ENCODE measurements at places on chromosomes 6 and 20. TPM values are rescaled to one million over a fixed set of nuclear protein-coding genes. Genes with fewer than 3 reads are reported as not detected.

DNA sequence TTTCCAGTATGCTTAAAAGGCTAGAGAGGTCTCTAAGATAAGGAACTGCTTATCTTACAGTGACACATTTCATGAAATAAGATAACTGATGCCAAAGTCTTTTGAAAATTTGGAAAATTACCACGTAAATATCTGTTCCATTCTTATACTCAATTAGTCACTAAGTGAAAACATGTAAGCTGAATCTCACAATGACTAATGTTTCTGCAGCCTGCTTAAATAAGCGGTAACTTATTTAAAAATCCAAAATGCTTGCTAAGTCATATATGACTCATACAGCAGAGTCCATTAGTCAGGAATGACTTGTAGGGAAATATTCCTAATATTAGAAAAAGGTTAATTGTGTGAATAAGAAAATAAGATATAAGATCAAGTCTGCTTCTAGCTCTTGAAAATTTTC is 27.8 kb upstream of the LGSN start:
- no peak for DNase-seq

DNA sequence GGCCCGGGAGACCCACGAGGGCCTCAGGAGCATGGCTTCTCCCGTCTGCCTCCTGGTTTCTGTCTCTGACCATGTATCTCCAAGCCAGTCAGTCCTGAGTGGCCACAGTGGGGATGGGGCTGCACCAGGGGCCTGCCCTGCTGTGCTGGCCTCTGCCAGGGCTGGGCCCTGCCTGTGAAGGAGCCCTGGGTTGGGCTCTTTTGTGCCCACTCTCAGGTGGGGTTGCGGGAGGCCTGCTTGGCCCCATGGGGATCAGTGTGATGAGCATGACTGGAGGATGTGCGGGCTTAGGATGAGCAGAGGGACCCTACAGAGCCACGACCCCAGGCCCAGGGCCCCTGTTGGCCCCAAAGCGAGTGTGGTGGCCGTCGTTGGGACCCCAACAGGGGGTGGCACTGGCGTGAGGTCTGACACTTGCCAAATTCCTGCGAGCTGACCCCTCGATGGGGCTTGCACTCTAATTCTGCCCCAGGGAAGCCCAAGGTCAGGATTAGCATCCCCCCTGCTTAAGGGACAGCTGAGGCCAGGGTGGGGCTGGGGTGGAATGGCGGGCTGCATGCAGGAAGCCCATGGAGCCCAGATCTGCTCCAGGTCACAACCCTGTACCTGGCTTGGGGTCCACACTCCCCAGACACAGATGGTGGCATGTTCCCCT is 90.0 kb upstream of the BHLHE23 start:
- DNase-seq, result peak; percentile 60

- DNase-seq, result no peak
Observed at GRCh38 chr6:30615219-30615957, 1.7 kb downstream of the PPP1R10 start.

- peak; percentile 67 for DNase-seq
Observed at GRCh38 chr6:13769034-13769654, 45.2 kb downstream of the MCUR1 start.

DNA sequence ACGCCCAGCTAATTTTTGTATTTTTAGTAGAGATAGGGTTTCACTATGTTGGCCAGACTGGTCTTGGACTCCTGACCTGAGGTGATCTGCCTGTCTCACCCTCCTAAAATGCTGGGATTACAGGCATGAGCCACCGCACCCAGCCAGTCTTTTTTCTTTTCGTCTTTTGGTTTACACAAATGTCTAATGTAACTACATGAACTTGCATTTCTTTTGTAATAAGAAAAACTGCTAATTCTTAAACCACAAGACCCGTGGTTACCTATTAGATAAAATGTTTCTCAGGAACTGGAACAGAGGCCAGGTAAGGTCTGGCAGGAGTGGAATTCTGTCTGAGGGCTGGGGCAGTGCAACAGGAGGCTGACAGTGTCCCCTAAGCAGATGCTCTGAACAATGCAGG is 32.7 kb upstream of the GSTA3 start:
- DNase-seq, result no peak

Gene MOG
- not detected for total RNA-seq

Gene STMN3
- total RNA-seq, result 9.9 TPM

Measured in mesenteric fat pad (tissue), 1 donor.